Cardiac septum (tissue), 1 donor: ENCODE measurements at places on chromosomes 13 and 19. TPM values are rescaled to one million over a fixed set of nuclear protein-coding genes. Genes with fewer than 3 reads are reported as not detected.
A peak's percentile ranks its signal among the peaks of the same experiment; 100 is the strongest.

- peak; percentile 76 for DNase-seq
These were observed 2.1 kb downstream of the ZNF575 start for GRCh38 chr19:43534816-43535761.

GRCh38 chr19:7480970-7481255, 7.9 kb downstream of the PEX11G start:
- DNase-seq, result no peak

DNA sequence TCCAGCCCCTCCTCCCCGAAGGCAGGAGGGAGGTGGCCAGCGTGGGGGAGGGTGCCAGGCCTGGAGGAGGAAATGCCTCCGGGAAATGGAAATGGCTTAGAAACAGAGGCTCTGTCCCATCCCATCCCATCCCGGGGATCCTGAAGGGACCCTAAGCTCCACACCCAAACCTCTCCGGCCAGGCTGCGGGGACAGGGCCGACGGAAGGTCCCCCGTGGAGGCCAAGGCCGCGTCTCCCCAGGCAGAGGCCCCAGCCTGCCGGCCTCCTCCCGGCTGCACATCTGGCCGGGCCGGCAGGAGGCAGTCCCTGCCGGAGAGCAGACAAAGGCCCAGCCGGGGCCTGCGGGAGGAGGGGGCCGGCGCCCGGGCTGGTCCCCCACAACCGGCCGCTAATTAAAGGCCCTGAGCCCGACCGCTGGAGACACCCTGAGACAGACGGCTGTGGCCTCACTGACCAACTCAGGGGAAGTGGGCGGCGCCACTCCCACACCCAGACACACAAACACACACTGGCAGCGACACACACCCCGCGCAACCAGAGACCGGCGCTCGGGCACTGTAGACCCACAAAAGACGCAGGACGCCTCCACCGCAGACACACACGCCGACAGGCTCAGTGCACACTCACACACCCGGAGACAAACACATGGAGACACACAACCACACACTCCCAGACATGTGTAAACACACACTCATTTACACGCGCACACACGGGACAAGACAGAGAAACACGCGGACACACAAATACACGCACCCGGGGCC, 1.1 kb downstream of the ADAMTS10 start:
- peak; percentile 86 for DNase-seq

- no peak for DNase-seq
These were observed 1765.8 kb downstream of the SLITRK1 start for GRCh38 chr13:82116422-82116989.

DNA sequence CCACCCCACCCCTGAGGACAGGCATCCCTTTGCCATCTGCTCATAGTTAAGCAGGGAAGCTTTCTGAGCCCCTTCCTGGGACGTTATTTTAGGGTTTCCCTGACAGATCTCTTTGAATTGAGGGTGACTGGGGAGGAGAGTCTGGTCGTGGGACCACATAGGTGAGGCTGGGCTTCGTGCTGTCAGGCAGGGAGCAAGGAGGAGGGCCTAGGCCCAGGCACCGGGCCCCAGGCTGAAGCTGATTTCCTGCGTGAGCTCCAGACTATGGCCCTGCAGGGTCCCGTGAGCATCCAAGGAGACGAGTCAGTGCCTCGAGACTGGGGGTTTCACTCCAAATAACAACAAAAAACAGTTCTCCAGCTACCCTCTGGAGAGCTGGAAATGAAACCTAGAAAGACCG, 60.4 kb downstream of the MYO9B start:
- DNase-seq, result no peak

- DNase-seq, result no peak
These were observed 11.3 kb downstream of the ZNF43 start for GRCh38 chr19:21824679-21825078.

The ADGRE3 gene
- total RNA-seq, result 0.46 TPM

The DIS3 gene
- 18.1 TPM for total RNA-seq

The TPTE2 gene
- not detected for total RNA-seq

The PRKACA gene
- total RNA-seq, result 487 TPM
